Stimulated activated CD8-positive, alpha-beta memory T cell treated with anti-CD3 and anti-CD28 coated beads, Interleukin-4, amount 100 ng/mL, for 1 hour (primary cell): ENCODE measurements at places on chromosomes 11 and 22.

GRCh38 chr11:33867996-33868646, 23.8 kb downstream of the LMO2 start:
- no peak for DNase-seq

DNA sequence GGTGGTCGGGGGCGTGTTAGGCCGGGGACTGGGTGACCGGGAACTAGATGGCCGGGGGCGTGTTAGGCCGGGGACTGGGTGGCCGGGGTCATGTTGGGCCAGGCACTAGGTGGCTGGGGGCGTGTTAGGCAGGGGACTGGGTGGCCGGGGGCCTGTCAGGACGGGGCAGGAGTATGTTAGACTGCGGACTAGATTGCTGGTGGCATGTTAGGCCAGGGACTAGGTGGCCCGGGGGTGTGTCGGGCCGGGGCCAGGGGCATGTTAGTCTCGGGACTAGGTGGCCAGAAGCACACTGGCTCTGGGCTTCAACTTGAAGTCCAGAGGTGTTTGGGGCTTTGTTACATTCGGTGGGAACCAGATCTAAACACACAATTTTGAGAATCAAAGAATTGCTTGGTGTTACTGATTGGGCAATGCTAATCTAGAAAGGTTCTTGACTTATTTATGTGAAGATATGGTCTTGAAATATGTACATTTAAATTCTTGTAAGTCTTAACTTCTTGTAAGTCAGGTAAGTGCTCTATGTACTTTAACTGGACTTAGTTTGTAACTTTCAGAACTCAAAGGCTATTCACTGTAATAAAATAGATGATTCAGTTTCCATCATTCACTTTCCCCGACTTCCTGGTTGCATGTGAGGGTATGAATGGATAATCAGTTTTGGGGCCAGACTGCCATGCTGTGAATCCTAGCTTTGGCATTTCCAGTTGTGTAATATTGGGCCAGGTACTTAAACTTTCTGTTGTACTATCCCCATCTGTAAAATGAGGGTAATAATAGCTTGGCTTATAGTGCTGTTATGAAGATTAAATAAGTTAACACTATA, 1.1 kb downstream of the EXT2 start:
- no peak for DNase-seq

DNA sequence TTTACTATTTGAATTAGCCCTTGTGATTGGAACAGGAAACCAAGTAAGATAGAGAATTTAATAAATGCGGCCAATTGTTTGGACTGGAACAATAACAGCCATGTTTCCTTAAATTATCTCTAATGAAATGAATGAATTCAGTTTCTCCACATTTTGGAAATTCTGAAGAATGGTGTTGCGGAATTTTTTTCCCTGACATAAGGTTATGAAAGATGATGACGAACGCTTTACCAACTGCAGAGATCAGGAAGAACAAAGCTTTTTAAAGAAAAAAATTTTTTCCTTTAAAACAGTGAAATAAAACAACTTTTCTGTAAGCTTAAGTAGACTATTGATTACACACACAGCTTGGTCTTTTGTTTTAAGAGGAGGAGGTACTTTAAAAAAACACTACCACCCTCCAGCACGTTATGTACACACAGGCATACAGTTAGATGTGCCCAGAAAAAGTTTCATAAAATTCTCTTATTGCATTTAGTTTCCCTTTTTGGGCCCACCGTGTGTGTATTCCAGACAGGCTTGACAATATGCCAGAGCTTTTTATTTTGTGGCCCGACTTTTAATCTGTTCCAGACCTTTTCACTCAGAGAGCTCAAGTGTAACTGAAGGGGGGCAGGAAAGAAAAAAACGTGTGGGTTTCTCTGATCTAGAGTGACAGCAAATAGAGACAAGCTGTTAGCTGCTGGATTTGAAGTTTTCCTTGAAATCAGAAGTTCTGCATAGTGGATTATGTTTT, 77.3 kb downstream of the YAP1 start:
- no peak for DNase-seq

- no peak for DNase-seq
Measured at GRCh38 chr11:70233962-70234361, 30.9 kb downstream of the FADD start.

DNA sequence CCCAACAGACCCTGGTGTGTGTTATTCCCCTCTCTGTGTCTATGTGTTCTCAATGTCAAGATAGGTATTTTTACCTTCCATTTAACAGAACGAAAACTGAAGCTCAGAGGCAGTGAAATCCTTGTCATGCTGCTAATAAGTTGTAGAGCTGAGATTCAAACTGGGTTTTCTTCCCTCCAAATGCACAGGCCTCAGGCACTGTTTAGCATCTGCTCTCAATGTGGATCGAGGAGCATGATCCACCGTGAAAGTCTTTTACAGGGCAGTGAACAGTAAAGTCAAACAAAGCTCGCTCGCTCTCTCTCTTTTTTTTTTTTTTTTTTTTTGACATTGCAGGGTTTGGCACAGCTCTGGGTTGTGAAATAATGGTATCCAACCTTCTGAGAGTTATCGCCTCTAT, 401.0 kb upstream of the SYN3 start:
- DNase-seq, result no peak

- no peak for DNase-seq
Measured at GRCh38 chr11:134730101-134730500, 318.1 kb upstream of the B3GAT1 start.

- DNase-seq, result no peak
Measured at GRCh38 chr11:80733790-80734189, 1293.0 kb upstream of the TENM4 start.

GRCh38 chr11:1291295-1292017, 18.0 kb downstream of the TOLLIP start:
- DNase-seq, result no peak

- DNase-seq, result no peak
Measured at GRCh38 chr11:8291421-8292350, 28.0 kb upstream of the LMO1 start.

GRCh38 chr11:39239553-39239952, 2219.9 kb downstream of the LRRC4C start:
- DNase-seq, result no peak

DNA sequence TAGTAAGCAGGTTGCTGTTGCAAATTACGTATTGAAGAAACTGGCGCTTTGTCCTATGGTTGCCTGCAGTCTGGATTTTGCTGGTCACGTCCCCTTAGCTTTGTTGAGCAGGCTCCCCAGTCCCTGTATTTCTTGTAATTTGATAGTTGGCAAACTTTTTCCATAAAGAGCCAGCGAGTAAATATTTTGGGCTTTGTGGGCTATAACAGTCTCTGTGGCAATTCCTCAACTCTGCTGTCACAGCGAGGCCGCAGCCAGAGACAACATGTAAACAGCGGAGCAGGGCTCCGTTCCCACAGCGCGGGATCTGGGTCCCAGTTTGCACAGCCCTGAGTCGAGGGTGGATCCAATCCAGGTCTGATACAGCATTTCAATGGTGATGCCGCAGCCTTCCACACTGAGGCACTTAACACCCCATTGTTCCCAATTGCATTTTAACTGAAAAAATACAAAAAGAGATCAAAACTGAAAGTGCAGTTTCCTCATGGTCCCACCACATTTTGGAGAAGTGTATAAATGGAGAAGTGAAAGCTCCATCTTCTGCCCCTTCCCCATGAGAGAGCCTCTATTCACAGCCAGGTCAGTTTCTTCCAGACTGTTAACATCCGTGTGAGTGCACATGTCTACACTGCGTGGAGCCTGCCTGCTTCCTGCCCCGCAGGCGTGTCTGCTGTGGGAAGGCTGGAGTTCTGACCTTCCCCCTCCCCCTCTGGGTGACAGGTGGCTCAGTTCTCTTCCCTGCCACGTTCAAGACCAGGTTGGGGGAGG, 89.1 kb downstream of the RPS6KA4 start:
- no peak for DNase-seq

DNA sequence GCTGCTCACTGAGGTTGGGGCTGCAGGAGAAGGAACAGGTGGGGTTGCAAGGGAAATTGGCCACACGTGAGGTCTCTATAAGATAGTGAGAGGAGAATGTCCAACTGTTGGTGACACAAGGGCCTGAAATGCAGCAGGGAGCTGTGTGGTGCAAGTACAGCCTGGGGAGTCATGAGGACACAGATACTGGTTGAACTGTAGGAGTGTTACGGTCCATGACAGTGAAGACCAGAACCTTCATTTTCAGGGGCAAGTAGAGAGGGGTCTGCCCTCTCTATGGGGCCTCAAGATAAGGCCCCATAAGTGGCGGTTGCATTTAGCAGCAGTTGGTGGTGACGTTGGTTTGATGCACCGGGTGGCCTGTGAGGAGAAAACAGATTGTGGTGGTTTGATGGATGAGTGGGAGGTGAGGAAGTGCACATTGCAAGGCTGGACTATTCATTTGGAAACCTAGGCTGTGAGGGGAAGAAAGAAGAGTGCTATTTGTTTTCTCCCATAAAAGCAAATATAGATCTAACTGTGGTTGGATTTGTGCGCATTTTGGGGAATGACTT, 39.4 kb downstream of the MICAL2 start:
- no peak for DNase-seq

GRCh38 chr11:131999955-132000354, 629.5 kb downstream of the NTM start:
- no peak for DNase-seq

- DNase-seq, result no peak
Measured at GRCh38 chr11:44622721-44623258, 57.3 kb downstream of the CD82 start.

GRCh38 chr11:11964774-11965150, 43.7 kb downstream of the DKK3 start:
- DNase-seq, result no peak

DNA sequence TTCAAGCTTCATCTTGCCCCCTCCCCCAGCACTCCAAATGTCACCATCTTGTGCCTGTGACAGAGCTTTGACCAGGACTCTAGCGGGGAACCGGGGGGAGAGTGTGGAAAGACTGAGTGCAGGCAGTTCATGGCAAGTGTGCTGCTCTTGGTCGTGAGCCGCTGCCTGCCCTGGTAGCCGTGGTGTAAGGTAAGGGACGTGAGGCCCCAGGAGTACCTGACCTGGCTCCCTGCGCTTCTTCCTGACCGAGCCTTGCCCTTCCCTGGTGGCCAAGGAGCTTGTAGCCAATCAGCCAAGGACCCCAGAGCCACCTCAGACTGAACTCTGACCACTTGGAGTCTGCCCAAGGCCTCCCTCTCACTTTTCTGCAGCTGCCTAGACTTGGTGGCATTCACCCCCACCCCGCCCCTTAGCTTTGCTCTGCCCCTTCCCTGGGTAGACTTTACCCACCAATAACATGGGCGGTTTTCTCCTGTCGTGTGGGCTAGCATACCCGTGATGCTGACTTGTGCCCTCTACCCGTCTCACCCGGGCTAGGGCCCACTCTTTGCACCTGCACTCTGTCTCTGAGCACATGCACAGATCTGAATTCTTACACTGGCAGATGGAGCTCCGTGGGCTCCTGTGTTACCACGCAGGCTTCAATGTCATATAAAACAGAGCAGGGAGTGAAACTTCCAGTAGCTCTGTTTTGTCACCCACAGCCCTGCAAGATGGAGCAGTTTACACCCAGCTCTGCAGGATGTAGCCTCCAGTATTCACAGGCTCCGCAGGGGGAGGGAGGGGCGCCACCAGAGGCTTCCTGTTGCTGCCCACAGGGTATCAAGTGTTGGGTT, 1.5 kb downstream of the DGKZ start:
- DNase-seq, result peak; percentile 42

DNA sequence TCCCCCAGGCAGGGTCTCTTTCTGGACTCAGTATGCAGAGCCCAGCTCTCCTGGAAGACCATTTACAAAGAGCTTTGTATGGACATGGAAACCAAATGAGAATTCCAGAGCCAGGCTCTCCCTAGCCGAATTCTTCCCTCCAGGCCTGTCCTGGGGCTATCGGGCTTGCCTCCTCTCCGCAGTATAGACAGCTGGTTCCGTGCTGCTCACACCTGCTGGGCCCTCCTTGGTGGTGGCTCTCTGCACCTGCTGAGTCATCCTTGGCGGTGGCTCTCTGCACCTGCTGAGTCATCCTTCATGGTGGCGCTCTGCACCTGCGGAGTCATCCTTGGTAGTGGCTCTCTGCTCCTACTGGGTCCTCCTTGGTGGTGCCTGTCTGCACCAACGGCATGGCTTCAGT, 743.5 kb downstream of the BRD1 start:
- no peak for DNase-seq

- no peak for DNase-seq
Measured at GRCh38 chr11:75315439-75315805, 36.0 kb downstream of the ARRB1 start.

DNA sequence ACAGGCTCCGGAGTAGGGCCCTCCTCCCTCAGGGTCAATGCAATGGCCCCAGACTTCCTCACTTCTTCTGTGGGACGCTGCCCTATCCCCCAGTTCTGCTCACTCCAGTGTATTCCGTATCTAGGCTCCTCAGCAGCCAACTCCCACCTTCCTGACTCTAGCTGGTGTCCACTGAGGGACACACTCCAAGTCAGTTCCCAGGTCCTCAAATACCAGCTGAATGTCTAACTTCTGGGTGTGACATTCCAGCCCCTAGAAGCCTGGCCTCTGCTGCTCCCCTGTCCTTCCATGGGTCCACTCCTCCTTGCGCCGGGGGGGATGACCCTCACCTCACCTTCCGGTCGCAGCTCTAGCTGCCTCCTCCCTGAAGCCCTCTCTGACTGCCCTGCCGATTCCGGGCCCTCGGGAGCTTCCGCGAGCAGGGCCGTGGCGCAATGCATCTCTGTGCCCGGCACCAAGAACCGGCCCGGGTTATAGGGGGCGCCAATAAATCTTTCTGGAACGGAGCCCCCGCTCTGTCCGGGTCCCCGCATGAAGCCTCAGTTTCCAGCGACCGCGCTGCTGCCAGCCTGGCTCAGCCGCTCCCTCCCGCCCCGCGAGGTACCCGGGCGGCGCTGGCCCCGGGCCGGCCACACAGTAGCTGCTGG, 15.4 kb downstream of the BAD start:
- DNase-seq, result no peak

DNA sequence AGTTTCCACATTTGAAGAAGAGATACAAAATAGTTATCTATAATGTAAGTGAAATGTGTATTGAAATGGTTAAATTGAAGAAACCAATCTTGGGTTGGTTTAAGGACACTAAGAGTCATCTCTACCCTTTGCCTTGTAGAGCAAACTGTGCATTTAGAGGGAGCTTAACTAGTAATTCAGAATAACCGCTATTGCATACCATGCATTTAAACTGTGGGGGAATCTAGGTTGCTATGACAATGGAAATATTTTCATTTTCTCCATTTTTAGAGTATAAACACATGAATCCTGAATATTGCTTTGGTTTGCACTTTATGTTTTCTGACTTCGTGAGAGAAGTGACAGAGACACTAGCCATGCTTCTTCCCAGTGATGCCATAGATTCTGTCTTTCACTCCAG, 39.7 kb downstream of the FAT3 start:
- no peak for DNase-seq

GRCh38 chr11:132549561-132549960, 982.7 kb downstream of the OPCML start:
- no peak for DNase-seq
